ENCODE measurements at places on chromosomes 7 and 10.

DNA sequence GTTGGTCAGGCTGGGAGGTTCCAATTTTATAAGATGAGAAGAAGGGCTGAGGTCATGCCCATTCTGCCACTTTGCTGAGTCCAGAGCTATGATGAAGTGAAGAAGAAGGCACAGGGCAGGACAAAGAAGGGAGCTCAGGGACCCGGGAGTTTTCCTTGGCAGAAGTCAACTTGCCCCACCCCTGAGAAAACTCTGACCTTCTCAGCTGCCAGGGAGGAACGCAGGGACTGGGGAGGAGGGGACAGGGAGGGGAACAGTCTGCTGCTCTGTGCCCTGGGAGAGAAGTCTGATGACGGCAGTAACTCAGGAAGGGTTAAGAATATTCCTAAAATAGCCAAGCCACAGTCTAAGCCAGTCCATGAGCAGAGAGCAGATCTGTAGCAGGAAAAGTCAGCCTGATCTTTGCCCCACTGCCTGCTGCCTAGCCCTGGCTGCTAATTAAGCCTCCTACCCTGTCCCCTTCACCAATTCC, 11.7 kb downstream of the ADIRF start:
- DNase-seq: no peak

DNA sequence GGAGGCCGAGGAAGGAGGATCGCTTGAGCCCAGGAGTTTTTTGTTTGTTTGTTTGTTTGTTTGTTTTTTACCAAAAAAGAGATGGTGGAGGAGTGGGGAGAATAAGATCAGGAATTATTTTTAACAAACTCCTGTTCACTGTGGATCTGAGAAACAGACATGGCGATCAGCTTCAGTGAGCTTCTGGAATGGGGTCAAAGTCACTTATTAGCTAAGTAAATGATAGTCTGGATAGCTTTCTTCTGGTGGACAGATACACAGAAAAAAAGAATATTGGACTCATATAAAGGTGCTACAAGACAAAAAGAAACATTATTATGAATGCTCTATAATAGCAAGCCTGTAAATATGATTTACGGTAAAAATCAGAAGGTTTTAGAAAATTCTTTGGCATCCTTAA, 85.1 kb downstream of the POU6F2 start:
- DNase-seq: no peak

GRCh38 chr7:142443216-142444010, 185.6 kb upstream of the PRSS58 start:
- no peak for DNase-seq

DNA sequence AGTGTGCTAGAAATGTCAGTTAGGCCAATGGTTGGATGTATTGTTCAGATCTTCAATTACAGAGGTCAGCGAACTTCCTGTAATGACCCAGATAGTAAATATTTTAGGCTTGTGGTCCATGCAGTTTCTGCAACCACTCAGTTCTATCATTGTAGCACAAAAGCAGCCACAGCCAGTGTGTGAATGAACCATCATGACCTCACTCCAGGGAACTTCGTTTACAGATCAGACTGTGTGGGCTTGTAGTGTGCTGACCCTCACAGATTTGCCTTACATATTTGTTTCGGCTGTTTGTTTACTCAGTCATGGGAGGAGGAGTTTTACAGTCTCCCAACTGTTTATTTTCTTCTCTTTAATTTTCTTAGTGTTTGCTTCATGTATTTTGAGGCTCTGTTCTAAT, 55.4 kb downstream of the LANCL2 start:
- DNase-seq: peak; percentile 92

DNA sequence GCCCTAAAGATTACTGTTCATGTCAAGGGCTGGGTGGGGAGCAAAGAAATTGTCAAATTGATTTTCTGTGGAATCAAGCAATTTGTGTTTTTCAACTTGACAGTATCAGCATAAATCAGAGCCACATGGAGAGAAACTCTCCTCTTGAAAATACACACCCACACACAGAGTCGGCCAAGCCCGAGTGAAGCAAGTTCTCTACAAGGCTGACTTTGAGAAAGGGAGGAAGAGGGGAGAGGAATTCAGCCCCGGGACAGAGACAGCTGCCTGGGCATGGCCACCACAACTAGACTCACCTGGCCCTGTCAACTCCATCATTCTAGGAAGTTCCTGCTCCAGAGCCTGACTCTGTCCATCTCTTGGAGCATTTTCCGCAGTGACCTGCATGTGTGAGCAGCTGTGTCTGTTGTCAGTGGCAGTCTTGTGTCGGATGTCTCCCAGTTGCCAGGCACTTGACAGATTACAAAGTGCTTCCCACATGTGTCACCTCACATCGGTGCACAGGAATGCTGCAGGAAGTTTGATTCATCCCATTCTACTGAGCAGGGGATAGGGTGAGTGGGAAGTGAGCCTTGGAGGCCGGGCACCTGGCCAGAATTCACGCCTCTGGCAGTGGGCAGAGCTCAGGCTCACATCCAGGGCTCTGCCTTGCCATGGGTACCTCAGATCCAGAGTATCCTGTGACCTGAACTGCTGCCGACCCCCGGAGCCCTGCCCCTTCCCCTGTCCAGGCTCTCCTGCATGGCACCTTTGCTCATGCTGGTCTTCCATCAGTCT, 37.9 kb downstream of the ADAM12 start:
- no peak for DNase-seq

DNA sequence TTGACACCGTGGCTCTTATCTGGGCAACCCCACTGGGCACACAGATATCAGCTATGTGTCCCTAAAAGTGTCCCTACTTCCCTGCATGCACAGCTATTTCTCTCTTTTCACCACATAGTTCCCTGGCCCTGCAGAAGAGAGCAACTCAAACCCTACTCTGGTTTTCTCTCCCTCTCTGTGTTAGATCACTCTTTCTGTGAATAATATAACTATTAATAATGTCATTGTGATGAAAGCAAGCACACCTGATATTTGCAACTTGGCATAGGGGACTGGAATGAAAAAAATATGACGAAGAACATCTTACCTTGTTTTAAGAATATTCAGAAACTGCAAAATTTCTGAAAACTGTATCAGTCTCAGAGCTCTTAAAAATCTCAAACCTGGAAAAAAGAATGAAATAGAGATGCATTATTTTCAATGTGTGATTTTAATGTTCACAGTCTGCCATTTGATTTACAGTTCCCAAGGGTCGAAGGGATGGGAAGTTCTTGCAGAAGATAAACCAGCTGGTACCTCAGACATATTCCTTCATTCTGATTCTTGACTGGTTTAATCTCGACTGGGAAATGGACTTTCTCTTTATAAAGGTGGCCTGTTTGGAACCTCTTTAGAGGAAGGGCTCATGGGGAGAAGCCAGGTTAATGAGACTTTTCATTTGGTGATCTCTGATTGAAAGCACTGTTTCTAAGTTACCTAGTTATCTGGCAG, 516.8 kb downstream of the KCNMA1 start:
- DNase-seq: no peak

DNA sequence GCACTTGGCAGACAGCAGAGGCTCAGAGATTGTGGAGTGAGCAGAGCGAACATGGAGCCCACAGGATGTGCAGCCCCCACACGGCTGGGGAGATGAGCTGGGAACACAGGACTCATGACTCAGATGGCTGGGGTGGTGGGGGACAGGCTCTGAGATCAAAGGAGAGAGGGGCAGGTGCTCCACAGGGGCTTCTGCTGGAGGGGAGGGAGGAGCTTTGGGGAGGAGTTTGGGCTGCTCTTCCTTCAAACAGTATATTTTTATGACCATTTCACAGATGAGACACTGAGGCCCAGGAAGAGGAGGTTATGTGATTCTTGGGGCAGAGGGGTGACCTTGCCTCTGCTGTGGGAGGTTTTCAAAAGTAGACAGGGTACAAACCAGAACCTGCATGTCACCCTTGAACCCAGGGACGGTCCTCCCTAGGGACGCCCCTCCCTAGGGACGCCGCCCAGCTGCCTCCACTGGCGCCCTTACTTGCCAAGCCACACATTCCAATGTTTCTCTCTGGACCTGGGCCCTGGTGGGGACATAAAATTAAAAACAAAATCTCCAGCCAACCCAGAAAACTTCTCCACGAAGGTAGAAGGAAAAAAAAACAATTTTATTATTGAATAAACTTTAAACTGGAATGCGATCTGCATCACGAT, 981 bp upstream of the CRYGN start:
- no peak for DNase-seq

GRCh38 chr7:149071641-149072437, 18.7 kb downstream of the ZNF786 start:
- DNase-seq: no peak

Data from NCI-H748 treated with DMSO at 0.1 percent for 48 hours (cell line).